ENCODE measurements at places on chromosomes 1 and 21. TPM values are rescaled to one million over a fixed set of nuclear protein-coding genes. Genes with fewer than 3 reads are reported as not detected.

GRCh38 chr1:43274804-43275180, 5.0 kb downstream of the TMEM125 start:
- DNase-seq, result no peak

GRCh38 chr1:227749225-227749624, 14.0 kb downstream of the SNAP47 start:
- no peak for DNase-seq

GRCh38 chr1:200751717-200752116, 13.0 kb downstream of the CAMSAP2 start:
- no peak for DNase-seq

DNA sequence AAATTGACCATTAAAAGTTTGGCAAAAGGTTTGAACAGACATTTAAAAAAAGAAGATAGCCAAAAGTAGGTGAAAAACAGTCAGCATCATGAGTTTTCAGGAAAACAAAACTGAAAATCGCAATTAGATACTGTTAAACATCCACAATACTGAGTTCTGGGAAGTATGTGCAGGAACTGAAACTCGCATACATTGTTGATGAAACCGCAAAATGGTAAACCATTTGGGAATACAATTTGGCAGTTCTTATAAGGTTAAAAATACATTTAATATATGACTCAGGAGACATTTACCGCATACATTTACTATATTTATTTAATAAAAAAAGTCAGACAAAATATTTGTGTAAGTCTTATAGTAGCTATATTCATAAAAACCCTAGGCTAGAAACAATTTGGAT, 393.2 kb downstream of the COL11A1 start:
- no peak for DNase-seq

DNA sequence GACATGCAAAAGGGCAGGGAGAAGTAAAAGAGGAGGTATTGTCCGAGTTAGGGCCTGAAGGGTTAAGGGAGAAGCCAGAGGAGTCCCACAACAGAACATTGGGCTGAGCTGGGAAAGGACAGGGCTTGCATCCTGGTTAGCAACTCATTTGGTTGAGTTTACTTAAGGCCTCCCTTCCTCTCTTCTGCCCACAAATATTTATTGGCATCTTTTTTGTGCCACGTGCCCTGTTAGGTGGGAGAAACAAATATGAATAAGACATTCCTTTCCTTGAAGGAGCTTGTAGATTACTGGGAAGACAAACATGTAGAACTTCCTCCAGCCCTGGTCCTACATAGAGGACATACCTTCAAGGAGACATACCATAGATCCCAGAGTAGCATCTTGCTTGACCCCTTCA, 53.0 kb upstream of the PRELP start:
- no peak for DNase-seq

DNA sequence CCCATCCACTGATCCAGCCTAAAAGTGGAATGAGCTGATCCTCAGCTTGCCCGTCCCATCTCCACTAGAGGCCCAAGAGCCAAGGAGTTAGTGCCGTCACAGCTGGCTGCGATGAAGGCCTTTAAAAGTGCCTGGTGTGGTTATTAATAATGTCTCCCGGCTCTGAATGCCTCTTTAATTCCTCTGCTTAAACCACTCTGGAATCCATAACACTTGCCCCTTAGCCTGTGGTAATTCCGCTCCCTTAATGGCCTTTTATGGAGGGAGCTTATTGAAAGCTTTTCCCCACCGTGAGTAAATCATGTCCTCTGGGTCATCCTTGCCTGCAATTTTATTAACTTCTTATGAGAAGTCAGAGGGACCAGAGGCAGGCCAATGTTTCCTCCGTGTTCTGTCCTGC, 55.4 kb downstream of the UBIAD1 start:
- no peak for DNase-seq

- no peak for DNase-seq
These were observed 86.6 kb upstream of the SLC25A33 start for GRCh38 chr1:9452516-9453140.

GRCh38 chr1:43653893-43654292, 3.9 kb downstream of the KDM4A start:
- no peak for DNase-seq

DNA sequence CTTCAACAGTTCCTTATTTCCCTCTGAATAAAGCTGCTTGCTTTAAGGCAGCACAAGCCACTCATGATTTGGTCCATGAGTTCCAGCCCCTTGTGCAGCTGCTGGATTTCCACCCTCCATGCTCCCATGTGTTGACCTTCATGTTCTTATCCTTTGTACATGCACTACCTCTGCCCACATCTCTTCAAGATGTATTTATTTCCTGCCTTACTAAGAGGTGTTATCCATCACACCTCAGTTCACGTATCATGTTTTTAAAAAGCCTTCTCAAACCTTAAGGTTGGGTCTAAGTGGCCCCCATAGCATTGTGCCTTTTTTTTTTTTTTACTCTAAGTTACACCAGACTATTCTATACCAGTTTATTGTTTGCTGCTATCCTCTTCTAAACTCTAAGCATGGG, 107.7 kb downstream of the SIPA1L2 start:
- DNase-seq, result no peak

DNA sequence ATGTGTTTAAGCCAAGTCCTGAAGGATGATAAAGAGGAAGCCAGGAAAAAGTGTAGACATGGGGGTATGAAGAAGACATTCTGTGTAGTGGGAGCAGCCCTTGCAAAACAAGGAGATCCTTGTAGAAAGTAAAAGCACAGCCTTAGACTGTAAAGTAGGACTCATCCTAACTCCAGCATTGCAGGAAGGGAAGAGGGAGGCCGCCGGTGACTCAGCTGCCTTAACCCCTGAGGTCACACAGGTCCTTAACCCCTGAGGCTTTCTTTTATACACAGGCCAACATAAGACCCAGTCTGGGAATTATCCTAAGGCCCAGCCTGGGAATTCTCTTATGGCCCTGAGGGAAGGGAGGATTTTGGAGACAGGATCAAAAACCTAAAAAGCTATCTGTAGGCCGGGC, 18.0 kb downstream of the PGM1 start:
- no peak for DNase-seq

The LRRC38 gene
- total RNA-seq, result 2.4 TPM
